Activated CD4-positive, alpha-beta T cell treated with anti-CD3 and anti-CD28 coated beads, Interleukin-2, Interleukin-6, amounts not matched to agents 100 ng/mL and 50 ng/mL, durations not matched to agents 16 hours and 8 hours (primary cell): ENCODE measurements at places on chromosomes 3 and 15.

GRCh38 chr3:133268726-133269134, 131.1 kb upstream of the BFSP2 start:
- no peak for DNase-seq

DNA sequence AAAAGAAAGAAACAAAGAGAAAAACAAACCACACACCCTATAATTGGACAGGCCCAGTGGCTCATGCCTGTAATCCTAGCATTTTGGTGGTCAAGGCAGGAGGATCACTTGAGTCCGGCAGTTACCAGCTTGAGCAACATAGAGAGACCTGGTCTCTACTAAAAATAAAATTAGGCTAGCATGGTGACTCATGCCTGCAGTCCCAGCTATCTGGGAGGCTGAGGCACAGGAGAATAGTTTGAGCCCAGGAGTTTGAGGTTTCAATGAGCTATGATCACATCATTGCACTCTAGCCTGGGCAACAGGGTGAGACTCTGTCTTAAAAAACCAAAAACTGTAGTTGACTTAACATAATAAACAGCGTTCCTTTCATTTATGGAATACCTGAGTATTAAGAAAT, 72.3 kb upstream of the ST3GAL6 start:
- DNase-seq, result no peak

GRCh38 chr3:119619094-119619493, 21.4 kb downstream of the PLA1A start:
- DNase-seq, result no peak

GRCh38 chr3:155785662-155786295, 20.3 kb downstream of the C3orf33 start:
- DNase-seq, result no peak

GRCh38 chr3:171229173-171229572, 202.7 kb upstream of the SLC2A2 start:
- no peak for DNase-seq

DNA sequence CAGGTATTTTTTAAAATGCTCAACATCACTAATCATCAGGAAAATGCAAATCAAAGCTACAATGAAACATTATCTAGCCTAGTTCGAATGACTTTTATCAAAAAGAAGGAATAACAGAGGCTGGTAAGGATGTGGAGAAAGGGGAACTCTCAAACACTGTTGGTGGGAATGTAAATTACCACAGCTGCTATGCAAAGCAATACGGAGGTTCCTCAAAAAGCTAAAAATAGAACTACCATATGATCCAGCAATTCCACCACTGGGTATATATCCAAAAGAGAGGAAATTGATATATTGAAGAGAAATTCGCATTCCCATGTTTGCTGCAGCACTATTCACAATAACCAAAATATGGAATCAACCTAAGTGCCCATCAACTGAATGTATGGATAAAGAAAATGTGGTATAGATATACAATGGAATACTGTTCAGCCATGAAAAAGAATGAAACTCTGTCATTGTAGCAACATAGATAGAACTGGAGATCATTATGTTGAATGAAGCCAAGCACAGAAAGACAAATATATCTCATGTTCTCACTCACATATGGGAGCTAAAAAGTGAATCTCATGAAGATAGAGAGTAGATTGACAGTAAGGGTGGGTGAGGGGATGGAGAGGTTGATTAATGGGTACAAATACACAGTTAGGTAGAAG, 19.7 kb upstream of the CLN6 start:
- no peak for DNase-seq

DNA sequence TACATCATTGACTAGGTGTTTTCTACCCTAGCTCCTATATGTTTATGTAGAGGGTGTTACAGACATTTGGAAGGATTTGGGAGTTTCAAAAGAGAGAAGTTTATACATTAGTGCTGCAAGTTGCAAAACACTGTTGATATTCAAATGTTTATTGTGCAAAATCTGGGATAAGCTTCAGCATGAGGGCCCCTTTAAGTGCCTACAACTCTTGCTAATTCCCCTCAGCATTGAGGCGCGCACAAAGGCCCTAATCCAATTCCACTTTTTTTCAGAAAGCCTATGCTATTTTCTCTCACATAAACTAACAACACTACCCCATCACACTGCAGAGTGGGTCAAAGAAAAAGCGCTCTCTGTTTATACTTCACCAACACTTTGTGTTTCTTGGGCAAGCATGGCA, 208.0 kb downstream of the NR2F2 start:
- no peak for DNase-seq

- DNase-seq, result no peak
Observed at GRCh38 chr15:100279446-100279845, 62.3 kb downstream of the ADAMTS17 start.

DNA sequence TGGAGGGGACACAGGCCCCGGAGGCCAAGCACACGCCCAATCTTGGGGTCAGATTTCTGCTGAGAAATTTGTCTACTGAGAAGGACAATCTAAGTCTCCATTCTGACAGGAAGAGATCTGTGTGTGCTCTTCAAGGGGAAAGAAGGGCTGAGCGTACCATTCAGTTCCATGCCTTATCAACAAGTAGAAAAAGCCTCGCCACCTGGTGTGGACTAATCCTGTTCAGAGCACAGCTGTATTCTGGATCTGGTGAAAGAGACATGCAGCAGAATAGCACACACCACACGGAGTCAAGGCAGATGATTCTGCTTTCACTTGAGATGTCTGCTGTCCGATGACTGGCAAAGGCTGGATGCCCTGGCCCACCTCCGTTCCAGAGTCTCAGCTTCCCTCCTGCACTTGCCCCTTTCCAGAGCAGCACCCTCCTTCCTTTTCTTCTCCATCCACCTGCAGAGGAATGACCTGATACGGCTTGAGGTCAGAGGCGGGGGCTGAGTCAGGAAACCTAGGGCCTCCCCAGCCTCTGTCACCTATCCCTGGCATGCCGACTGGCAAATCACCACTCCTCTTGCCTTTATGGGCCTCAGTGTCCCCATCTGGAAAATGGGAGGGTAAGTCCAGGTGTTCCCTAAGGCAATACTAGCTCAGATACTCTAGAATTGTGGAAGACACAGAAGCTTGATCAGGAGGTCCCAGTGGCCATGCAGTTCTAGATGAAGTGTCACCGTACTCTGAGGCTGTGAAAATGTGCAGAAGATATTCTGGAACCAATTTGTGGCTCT, 36.9 kb upstream of the CTSH start:
- no peak for DNase-seq

GRCh38 chr3:64739971-64740631, 52.3 kb upstream of the ADAMTS9 start:
- DNase-seq, result no peak

- DNase-seq, result no peak
Observed at GRCh38 chr3:78887547-78888011, 880.2 kb downstream of the ROBO1 start.

DNA sequence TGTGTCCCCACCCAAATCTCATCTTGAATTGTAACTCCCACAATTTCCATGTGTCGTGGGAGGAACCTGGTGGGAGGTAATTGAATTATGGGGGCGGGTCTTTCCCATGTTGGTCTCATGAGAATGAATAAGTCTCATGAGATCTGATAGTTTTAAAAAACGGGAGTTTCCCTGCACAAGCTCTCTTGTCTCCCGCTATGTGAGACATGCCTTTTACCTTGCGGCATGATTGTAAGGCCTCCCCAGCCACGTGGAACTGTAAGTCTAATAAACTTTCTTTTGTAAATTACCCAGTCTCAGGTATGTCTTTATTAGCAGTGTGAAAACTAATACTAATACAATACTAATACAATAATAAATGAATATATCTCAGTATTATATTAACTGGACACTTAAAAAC, 9.9 kb upstream of the YEATS2 start:
- DNase-seq, result no peak

DNA sequence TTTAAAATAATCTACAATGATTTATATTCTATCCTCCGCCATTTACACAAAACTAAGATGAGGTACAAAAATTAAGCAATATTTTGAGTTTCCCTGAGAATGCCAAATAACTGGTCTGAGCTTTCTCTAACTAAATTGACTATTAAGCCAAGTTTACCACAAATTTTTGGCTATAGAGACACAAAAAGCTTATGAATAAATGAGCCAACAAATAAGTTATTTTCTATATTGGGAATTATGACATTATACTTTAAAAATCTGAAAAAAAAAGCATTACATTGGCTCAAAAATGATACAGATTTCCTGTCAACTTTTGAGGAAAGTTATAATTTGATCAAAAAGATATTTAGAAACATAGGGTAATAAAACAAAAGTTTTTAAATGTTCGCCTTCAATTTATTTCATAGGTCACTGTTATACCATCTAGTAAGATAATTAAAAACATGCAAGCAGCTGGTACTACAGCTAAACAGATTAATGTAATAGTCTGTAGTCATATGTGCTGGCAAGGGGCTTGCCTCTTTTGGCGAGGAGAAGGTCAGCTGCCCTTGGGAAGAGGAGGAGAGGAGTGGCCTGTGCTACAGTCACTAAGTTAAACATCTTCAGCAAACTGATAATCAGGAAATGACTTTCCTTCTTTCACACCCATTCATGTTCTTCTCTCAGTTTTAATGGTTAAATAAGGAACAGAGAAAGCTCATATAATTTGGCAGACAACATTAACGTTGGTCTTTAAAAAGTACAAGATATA, 318.5 kb downstream of the TBC1D5 start:
- no peak for DNase-seq

- no peak for DNase-seq
Observed at GRCh38 chr15:37059086-37059485, 41.3 kb downstream of the MEIS2 start.

DNA sequence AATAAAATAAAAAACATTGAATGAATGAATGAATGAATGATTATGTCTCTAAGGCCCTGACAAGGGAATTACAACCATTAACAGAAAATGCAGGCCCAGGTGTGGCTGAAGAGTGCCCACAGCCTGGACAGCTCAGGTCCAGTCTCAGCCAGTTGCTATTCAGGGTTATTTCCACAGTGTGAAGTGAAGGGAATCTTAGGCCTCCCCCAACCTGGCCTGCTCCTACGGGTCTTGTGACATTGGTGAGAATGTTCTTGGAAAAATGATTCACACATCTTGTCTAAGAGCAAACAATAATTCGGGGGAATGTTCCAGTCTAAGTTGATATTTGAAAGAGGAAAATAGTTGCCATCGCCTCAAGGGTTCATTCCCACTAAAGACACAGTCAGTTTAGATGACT, 37.0 kb downstream of the MINDY4B start:
- DNase-seq, result no peak

GRCh38 chr3:142563496-142563997, 15.0 kb downstream of the ATR start:
- DNase-seq, result peak; percentile 30

DNA sequence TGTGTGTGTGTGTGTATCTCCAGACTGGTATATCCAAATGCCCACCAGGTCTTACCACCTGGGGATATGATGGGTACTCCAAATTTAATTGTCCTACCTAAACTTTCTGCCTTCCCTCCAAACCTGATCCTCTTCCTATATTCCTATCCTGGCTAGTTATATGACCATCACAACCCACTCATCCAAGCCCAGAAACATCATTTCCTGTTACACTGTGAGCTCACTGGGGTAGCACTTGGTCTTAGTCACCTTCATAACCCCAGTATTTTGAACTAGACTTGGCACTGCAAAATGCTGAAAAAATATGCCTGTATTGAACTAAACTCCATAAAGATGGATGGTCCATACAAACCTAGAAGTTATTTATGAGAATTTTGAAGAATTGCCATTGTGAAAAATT, 178.8 kb upstream of the EIF1B start:
- DNase-seq, result no peak

GRCh38 chr15:81316267-81316666, 7.7 kb downstream of the STARD5 start:
- no peak for DNase-seq

- peak; percentile 32 for DNase-seq
Observed at GRCh38 chr3:61564395-61565059, 3.2 kb downstream of the PTPRG start.

DNA sequence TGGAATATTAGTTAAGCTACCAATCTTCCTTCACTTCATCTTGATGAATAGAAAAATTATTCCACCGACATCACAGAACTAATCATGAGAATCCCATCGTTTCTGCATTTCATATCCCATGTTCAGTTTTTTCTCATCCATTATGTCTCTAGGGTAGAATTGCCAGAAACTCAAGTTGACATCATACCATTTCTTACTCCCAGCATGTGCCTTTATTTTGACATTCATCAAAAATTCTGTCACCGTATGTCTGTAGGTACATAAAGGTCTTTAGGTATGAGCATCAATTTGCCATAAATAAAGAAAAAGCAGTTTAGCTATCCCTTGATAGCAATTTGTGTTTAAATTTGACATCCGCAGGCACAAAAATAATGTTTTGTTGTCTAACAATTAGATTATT, 175.5 kb upstream of the ROBO2 start:
- DNase-seq, result no peak

DNA sequence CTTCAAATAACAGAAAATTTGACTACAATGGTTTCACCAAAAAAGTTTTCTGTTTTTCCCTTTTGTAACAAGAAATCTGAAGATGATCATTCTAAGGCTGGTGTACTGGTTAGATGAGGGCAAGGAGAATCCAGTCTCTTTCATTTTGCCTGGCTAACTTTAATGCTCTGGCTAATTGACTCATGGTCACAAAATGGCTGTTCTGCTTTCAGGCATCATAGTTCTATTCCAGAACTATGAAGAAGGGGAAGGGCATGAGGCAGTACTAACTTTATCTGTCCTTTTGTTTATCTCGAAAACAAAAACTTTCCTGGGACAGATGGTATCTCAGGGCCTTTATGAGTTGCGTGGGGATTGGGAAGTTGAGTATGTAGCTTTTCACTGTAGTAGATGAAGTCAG, 50.4 kb downstream of the SLC25A26 start:
- no peak for DNase-seq

DNA sequence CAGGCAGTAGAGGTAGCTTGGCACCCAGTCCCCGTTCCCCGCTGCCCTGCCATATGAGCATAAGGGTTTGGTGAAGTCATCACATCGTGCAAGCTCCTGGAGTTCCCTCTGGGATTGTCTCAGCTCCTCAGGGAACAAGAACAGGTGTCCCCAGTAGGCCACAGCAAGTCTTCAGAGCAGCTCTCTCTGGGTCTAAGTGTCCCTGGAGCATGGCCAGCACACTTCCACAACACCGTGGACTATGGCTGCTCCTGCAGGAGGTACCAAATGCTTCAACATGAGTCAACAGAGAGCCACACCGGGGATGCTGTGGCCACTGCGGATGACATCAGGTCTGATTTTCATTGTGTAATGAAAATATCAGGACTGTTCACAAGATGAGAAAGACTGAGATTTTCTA, 23.1 kb downstream of the ABHD6 start:
- DNase-seq, result peak; percentile 5

- peak; percentile 36 for DNase-seq
Observed at GRCh38 chr15:63833021-63833696, 589 bp downstream of the HERC1 start.

- no peak for DNase-seq
Observed at GRCh38 chr3:128433837-128434165, 32.9 kb downstream of the DNAJB8 start.
